ENCODE measurements at places on chromosomes 3 and 15.

DNA sequence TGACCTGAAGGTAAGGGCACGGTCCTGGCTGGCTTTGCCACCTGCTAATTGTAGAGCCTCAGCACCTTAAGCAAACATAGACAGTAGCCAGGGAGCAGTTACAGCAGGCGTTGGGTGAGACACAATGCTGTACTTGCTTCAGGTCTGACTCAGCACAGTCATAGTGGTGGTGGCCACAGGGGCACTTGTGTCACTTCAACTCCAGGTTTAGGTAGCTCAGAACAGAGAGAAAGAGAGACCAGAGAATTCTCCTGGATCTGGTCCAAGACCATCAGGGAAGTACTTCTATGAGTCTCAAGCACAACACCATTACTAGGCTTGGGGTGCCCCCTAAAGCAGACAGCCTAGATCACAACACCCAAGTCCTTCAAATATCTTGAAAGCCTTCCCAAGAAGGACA, 204.4 kb downstream of the OTOL1 start:
- no peak for DNase-seq

GRCh38 chr15:76282465-76282864, 28.8 kb downstream of the ETFA start:
- no peak for DNase-seq

DNA sequence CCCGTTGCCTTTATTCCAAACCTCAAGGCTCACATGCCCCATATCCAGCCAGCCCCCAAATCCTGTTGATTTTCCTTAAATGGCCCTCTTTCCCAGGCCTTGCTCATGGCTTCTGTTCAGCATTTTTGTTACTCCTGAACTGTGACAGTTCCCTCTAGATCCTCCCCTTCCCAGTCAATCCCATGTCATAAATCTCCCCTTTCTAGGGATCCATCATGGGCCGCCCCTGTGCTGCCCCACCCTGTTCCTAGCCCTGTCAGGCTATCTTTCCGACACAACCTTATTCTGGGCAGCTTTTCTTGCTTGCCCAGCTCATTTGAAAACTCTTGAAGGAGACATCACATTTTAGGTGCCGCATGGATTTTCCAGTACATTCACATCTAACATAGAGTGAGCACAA, 84.8 kb downstream of the TLE3 start:
- no peak for DNase-seq

- no peak for DNase-seq
Measured at GRCh38 chr3:36058404-36059030, 321.8 kb upstream of the STAC start.

DNA sequence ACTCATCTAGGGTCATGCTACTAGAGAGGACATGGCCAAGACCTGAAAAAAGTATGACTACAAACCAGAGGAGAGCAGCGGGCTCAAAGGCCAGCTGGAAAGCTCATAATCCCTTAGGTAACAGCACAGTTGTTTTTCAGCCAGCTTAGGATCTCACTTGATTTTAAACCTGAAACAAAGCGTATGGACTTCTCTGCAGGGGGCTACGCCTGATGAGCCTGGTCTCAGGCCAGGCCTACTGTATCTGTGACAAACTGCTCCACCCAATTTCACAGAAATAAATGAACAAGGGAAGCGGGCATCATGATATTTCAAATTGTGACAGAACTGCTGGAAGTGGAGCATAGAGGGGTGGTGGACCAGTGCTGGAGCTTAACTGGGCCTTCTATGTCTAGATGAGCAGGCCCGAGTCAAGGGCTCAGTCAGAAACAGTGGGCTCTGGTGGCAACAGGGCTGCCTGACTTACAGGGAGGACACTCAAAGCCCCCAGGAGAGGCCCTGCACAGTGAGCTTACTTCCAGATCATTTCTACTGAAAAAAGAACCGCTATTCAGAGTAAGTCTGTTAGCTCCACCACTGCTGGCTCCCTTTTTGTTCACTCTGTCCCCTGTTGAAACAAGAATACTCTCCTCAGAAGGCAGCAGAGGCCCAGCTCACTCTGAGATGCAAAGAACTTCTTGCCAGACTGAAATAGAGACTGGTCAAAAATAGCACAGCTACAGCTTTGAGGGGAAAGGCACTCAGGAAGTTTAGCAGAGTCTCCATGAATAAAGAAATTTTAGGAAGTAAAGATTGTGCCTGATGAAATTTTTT, 47.0 kb downstream of the LRIG1 start:
- no peak for DNase-seq

DNA sequence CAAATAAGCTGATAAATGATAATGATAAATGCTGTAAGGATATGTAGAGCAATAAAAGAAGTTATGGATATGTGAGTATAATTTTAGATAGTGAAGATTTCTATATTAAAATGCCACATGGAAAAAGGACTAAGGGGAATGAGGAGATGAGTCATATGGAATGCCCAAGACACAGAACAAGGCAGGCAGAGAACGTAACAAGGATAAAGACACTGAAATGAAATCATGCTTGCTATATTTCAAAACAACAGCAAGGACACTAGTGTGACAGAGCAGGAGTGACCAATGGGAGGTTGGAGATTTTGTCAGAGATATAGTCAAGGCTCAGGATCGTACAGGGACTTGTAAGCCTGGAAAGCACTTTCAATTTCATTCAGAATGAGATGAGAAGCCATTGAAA, 621.5 kb upstream of the SEMA6D start:
- DNase-seq, result no peak

- no peak for DNase-seq
Measured at GRCh38 chr3:155640098-155640497, 104.8 kb downstream of the PLCH1 start.

GRCh38 chr3:89877230-89877629, 769.8 kb downstream of the EPHA3 start:
- DNase-seq, result no peak

DNA sequence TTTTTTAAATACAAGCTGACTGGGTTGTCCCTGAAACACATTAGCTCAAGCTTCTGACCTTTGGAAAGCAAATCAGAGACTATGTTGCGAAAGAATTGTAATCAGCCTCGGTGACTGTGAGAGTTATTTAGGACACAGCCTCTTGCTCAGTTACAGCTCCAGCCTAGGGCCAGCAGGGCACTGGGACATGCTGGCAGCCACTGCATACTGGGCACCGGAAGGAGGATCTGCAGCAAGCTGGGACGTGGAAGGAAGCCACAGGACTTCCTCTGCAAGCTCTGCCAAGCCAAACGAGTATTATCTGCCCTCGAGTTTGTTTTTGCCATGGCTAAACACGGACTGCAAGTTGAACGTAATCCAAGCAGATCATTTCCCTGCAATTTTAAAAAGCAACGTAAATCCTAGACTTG, 24.4 kb upstream of the COPG1 start:
- no peak for DNase-seq

DNA sequence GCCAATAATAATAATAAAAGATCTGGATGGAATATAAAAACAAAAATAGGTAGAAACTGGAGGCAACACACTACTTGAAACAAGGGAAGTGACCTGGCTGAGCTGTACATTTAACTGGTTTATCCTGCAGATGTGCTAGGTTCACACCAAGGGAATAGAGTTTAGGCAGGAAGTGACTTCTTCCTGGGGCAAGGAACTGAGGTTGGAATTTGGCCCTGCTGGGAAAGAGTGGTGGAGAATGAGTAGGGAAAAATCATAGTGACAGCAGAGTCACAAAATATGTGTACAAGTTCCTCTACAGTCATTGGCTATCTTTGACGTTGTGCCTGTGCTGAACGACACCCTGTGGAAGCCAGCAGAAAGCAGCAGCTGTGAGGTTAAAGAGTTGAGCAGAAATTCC, 44.1 kb downstream of the ARHGAP11B start:
- no peak for DNase-seq

- DNase-seq, result no peak
Measured at GRCh38 chr15:41061667-41062066, 54.4 kb downstream of the INO80 start.
